ENCODE measurements at places on chromosomes 4 and X. TPM values are rescaled to one million over a fixed set of nuclear protein-coding genes. Genes with fewer than 3 reads are reported as not detected.
A peak's percentile ranks its signal among the peaks of the same experiment; 100 is the strongest.

DNA sequence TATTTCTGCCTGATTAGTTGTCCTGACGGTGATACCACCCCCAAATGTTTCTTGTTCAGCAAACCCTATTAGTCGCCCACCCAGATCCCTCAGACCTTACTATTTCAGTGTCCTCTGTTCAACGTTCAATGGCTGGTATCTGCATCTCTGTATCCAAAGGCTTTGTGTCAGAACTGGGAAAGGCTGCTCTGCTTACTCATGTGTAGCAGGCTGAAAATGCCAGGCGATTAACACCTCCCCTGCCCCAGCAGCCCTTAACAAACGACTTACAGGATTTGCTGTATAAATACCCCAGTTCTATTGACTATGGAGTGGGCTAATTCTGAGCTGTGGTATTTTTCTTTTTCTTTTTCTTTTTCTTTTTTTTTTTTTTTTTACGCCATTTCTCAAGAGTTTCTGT, 415.0 kb downstream of the ZNF674 start:
- no peak for DNase-seq

KLHL4 gene
- 0.27 TPM for total RNA-seq

SULT1E1 gene
- total RNA-seq, result not detected

DNA sequence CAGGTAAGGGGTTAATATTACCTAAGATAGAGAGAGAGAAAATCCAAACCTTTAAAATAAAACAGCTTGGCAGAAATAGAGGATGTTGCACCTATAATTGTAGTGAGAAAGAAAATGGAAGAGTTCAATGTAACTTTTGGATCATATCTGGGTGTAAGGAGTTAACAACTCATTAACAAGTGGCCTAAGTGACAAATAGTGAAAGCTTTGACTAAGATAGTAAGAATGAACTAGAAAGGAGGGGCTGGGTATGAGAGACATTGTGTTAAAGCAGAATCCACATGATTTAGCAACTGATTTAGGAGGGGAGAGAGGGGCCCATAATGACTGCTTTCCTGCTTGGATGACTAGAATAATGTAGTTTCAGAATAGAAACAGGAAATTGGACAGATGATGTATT, 761.0 kb downstream of the IL1RAPL1 start:
- DNase-seq, result no peak

DNA sequence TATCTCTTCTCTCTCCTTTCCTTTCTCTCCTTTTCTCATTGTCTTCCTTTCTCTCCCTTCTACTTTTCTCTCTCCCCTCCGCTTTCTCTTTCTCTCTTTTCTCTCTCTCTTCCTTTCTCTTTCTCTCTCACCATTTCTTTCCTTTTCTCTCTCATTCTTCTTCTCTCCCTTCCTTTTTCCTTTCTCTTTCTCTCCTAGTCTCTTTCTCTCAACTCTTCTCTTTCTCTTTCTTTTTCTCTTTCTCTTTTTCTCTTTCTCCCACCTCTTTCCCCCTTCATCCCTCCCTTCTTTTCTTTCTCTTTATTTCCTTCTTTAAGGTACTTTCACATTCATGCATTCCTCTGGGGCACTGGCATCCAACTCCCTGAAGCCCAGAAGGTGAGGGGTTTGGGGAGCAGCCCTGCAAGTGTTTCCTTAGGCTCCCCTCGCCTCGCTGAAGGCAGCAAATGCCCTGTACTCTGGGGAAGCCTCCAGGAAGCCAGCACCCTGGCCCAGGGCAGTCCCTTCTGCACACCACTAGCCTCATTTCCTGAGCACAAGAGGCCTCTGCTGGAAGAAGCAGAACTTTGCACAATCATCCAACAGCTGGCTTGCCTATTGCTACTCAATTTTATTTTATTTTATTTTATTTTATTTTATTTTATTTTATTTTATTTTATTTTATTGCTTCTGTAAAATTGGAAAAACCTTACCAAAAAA, 124.2 kb downstream of the NFKB1 start:
- peak; percentile 36 for DNase-seq

ZCCHC18 gene
- total RNA-seq, result 4.3 TPM

DNA sequence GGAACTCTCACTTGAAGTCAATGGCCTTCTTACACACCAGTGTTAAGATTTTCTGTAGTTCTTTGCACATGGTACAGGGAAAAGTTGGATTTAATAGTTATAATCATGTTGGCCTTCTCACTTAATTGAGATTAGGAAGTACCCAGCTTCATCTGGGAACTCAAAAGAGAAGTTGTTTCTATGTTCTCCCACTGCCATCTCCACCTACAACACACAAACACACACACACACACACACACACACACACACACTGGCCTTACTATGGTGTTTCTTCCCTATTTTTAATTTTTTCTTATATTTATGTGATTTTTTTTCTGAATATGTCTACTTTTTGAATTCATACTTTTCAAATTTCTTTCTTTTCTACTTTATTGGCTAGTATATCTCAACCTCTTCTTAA, 10.0 kb upstream of the CHIC2 start:
- DNase-seq, result no peak

DNA sequence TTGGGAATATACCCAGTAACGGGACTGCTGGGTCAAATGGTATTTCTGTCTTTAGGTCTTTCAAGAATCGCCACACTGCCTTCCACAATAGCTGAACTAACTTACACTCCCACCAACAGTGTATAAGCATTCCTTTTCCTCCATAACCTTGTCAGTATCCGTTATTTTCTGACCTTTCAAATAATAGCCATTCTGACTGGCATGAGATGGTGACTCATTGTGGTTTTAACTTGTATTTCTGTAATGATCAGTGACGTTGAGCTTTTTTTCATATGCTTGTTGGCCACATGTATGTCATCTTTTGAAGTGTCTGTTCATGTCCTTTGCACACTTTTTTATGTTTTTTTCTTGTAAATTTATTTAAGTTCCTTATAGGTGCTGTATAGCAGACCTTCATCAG, 81.2 kb downstream of the ADAM29 start:
- no peak for DNase-seq

DNA sequence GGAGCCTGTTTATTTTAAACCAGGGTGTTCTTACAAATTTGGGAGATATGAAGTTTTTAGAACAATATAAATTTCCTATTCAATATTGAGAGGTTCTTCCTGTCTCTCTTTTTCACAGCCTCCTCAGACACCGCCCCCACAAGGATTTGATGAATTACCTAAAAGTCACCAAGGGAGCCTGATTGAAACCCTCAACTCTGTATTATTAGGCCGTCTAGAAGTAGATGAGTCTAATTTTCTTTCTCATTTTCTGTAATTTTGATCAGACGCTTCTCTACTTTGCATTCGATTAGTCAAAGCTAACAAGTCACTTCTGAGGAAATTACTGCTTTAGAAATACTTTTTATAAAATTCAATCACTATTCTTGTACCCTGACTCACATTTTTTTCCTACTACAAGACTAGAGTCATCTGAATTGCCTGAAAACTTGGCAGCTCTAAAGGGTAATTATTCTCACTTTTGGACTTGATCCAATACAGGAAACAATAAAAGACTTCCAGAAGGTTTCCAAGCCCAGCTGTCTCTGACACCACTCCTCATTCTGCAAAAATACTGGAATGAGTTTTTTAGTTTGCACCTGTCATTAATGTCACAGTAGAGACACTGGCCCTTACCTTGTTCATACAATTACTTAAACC, 111.2 kb downstream of the ELOVL6 start:
- no peak for DNase-seq

- no peak for DNase-seq
Measured at GRCh38 chrX:35276115-35276514, 333.5 kb downstream of the FAM47B start.

- no peak for DNase-seq
Measured at GRCh38 chr4:60780874-60781273, 419.3 kb upstream of the ADGRL3 start.

DNA sequence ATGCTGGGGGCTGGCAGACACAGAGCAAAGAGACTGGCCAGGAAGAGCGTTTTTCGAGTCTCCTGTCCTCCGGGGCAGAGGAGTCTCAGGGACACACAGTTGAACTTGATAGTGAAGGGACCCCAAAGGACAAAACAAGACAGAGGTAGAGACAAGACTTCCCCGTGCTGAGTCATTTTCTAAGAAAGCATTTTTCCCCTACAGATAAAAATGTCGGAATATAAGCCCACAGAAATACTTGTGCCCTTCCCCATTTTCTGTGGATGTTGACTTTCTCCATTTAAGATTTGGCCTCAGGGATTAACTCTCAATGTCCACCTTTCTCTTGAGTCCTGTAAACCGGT, 523 bp upstream of the BTK start:
- no peak for DNase-seq

NSG1 gene
- total RNA-seq, result 0.62 TPM

- DNase-seq, result no peak
Measured at GRCh38 chr4:7933651-7934510, 5.8 kb downstream of the AFAP1 start.

DNA sequence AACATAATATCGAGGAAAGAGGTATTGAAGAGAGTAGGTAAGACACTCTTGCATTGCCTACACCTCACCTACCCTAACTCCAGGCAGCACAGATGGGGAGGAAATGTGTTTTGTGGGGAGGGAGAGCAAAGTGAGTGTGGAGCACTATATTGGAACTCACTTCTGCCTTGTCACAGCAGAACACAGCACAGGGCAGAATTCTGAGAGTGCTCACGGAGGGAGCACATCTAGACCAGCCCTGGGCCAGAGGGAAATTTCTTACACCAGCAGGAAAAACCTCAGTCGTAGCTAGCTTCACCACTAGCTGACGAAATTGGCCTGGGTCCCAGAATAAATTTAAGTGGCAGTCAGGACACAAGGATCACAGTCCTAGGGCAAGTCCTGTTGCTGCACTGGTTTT, 517.3 kb downstream of the TMA16 start:
- no peak for DNase-seq

- DNase-seq, result no peak
Measured at GRCh38 chr4:17327591-17327990, 184.3 kb downstream of the QDPR start.

- DNase-seq, result no peak
Measured at GRCh38 chrX:31117266-31117665, 45.4 kb upstream of the FTHL17 start.

DNA sequence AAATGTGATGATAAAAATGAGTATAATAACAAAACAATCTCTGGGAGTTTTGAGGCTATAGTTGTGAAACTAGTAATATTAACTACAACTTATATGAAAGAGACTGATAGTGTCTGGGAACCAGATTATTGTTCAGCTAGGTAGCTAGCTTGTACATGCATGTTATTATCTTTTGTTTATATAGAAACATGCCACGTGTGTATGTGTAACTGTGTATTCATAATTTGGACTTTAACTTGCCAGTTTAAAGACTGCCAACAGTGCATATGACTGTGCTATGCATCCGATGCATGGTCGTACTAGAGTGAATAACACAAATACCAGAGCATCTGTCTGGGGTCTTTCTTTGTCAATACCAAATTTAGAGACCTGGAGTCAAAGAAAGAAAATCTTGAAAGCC, 92.2 kb downstream of the ADGRL3 start:
- DNase-seq, result no peak

GLOD5 gene
- not detected for total RNA-seq

CLTRN gene
- not detected for total RNA-seq

GRCh38 chr4:101141230-101141629, 206.1 kb downstream of the PPP3CA start:
- no peak for DNase-seq

- no peak for DNase-seq
Measured at GRCh38 chrX:51215266-51215665, 117.4 kb upstream of the NUDT10 start.

DNA sequence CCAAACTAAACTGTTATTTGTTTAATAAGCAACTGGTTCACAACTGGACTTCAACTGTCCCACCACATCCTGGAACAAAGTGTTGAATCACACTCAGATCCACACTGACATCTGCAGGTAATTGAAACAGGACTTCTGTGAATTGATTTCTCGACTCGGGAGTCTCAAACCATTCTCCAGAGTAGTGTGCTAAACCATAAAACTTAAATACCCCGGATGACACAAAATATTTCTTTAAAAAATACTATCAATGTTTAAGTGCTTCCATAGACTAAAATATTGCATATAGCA, 95.4 kb upstream of the PLAC1 start:
- no peak for DNase-seq

GYPE gene
- not detected for total RNA-seq

GRCh38 chr4:94448815-94449375, 2.8 kb upstream of the PDLIM5 start:
- DNase-seq, result no peak

GRCh38 chrX:12349201-12349600, 210.9 kb downstream of the FRMPD4 start:
- DNase-seq, result no peak

DNA sequence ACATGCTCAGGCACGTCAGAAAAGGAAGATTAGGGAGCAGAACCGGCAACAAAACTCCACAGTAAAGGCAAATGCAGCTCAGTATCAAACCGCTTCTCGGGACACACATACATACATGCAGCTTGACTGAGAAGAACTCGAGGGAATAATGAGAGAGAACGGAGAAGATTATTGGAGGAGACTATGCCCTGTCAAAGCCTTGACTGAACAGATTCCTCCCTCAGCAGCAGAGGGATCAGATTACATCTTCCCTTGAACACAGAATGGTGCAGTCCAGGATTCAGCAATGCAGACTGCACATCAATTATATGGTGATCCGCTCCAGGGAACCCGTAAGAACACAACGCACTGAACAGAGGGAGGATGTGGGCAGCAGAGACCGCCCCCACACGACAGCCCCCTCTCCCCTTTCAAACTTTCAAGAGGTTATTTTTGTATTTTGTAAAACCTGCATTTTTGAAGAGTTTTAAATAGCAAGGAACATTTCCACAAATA, 183.2 kb downstream of the FBXW7 start:
- DNase-seq, result peak; percentile 6

DNA sequence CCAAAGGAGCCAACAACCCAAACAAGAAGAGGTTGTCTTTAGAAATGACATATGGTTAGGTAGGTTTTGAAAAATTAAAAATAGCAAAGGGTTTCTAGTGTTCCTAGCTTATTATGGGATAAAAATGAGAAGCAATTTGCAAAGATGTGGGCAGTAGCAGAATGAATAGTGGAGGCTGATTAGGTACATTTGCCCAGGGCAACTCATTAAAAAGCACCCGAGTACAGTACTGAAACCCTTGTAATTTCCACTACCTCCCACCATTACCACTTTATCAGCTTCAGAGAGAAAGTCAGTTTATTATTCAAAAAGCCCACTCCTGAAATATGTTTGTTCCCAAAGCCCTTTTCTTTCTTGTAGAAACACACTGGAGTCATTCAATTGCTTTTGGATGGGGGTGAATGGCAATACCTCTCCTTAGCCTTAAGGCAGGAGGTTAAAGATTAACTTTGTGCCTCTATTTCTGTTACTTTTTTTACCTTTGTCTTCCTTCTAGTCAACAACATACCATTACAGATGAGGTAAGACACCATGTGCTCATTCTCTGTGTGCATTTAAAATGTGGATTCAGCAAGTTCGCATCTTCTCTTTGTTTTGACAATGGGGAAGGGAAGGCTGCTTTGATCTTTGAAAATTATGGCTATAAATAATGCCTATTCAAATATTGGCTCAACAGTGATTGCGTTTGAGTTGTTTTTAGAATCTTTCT, 353.8 kb upstream of the CASK start:
- DNase-seq, result no peak

GRCh38 chr4:61723492-61723891, 523.4 kb downstream of the ADGRL3 start:
- no peak for DNase-seq

UCP1 gene
- not detected for total RNA-seq
